ENCODE measurements at places on chromosomes 2 and 18.

DNA sequence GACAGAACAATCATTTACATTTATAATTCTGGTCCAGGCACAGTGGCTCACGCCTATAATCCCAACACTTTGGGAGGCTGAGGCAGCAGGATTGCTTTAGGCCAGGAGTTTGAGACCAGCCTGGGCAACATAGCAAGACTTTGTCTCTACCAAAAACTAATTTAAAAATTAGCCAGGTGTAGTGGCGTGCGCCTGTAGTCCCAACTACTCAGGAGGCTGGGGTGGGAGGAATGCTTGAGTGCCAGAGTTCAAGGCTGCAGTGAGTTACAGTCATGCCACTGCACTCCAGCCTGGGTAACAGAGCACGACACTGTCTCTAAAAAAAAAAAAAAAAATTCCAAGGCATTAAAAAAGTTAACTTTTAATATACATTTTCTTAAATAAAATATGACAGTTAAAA is 88.1 kb downstream of the PLEKHM3 start:
- DNase-seq = no peak

DNA sequence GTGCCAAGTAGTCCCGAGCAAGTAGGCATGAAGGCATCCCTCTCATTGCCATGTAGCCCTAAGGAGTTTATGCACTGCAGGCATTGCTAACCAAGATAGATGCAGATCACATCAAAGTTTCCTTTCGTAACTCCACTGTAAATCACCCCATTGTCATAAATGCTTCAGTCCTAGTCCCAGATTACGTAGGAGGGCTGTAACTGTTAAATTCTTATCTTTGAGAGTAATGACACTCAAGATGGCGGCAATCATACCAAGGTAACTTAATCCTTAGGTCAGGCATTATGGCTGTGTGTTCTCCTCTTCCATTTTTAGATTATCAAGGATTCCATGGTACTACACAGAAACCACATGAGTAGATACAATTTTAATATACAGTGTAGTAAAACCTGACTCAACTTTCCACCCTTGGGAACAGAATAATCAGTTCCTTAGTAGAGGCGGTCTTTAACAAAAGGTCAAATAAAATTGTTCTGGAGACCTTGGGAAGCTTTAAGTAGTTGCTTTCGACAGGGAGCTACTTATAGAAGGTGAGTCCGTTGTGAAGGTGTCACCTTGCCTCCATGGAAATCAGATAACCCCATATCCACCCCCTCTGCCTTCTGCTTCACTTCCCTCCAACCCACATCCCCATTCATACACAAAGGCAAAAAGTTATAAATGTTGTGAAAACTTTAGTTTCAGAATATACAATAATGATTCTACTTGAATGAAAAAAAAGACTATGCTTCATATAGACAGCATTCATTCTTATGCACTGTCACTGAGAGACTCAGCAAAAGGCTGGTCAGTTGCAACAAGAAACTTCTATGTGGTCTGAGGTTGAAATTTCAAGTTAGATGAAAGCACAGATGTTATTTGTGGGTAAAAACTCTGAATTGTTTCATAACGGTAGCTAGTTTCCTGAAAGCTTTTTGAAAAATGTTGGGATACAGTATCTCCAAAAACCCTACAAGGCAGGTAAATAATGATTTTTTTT is 64.8 kb upstream of the GALNT5 start:
- no peak for DNase-seq

DNA sequence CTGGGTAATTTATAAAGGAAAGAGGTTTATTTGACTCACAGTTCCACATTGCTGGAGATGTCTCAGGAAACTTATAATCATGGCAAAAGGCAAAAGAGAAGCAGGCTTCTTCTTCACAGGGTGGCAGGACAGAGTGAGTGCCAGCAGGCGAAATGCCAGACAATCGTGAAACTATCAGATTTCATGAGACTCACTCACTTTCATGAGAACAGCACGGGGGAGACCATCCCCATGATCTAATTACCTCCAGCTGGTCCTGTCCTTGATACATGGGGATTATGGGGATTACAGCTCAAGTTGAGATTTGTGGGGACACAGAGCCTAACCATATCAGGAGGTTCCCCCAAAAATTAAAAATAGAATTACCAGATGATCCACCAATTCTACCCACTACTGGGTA is 675.5 kb upstream of the SLC8A1 start:
- DNase-seq = peak; percentile 33

DNA sequence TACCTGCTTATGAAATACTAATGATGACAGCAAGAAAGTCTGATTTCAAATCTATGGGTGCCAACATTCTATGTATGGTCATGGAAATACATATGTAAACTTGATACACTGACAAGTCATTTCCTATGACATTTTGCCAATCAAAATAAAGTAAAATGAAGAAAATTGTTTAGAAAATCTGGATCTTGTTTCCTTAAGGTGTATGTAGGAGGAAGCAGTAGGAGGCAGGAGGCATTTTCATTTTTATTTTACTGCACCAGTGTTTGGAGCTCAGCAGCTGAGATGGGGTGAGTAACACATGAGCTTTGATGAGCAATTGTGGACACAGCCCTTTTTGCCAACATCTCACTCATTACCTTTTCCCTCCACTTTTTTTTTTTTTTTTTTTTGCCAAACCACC is 167.0 kb downstream of the AFF3 start:
- DNase-seq = no peak

DNA sequence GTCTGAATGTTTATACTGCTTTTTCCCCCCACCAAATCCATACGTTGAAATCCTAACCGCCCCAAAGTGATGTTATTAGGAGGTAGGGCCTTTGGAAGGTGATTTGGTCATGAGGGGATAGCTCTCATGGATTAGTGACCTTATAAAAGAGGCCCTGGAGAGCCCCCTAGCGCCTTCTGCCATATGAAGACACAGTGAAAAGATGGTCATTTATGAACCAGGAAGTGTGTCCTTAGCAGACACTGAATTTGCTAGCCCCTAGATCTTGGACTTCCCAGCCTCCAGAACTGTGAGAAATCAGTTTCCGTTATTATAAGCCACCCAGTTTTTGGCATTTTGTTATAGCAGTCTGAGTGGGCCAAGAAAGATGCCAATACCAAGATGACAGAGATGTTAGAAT is 7.2 kb upstream of the TSN start:
- DNase-seq = no peak

DNA sequence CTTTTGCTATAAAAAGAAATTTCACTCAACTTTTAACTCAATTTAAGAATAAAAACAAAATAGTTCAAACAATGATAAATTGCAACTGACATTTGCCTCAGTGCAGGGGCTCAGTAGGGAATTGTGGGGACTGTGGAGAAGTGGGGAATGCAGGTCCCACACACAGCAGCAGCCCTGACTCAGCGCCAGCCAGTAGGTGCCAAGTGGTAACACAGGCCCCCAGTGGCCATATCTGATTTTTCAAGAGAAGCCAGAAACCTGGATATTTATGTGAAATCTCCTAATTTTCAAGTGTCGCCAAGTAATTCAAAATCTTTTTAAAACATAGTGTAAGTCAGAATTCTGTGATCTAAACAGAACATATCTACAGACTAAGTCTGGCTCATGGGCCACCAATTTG is 186.3 kb downstream of the EN1 start:
- no peak for DNase-seq

- DNase-seq = no peak
These were observed 181.8 kb upstream of the GCFC2 start for GRCh38 chr2:75892490-75892889.

DNA sequence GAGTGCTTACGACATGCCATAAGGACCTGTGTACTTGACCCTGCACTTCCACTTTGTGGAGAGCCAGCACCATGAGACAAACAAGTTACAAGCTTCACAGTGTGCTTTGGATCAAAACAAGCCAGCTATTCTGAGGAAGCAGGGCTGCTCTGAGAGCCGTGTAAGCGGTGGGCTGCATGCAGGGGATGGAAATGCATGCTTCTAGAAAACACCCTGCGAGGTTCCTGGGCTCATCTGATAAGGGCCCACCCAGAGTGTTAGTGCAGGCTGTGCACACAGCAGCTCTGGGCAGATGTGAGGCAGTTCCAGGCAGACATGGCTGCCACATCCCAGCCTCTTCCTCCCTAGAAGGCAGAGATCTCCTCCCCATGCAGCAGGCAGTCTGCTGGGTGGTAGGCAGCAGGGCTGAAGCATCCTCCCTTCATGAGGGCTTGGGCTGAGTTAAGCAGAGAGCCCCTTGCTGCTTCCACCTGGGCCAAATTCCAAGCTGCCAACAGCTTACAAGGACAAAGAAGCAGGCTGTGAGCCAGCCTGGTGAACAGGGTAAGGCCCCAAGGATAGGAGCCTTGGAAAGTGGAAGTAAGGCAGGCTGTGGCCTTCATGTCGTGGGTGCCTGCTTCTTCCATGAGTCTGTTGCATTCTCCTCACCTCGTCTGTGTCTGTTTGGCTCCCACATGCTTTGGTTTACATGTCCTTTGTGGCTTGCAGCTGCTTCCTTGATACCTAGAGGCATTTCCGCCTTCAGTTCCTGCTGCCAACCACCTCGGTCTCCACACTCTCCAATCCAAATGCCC is 7.7 kb downstream of the PSD4 start:
- no peak for DNase-seq

DNA sequence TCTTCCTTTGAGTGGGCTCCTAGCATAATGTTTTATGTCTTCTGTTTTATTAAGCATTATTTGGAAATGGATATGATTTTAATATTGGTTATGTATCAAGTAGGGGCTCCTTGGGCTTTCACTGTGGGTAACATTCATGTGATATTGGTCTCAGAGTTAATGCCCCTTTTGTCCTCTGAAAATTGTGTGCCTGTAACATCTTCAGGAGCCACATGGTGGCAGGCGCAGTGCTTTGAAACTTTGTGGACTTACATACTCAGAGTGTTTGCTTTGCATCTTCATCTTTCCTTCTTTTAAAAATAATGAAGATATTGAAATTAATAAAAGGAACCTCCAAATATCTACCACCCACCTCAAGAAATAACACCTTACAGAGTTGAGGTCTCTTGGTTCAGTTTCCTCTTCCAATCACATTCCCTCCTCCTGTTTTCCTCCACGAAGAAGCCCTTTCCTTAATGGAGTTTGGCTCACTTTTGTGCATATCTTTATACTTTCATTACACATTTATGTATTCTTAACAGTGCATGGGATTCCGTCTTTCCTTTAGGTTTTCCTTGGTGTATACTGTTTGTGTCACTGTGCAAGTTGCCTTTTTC is 73.5 kb downstream of the LIMS1 start:
- peak; percentile 44 for DNase-seq

DNA sequence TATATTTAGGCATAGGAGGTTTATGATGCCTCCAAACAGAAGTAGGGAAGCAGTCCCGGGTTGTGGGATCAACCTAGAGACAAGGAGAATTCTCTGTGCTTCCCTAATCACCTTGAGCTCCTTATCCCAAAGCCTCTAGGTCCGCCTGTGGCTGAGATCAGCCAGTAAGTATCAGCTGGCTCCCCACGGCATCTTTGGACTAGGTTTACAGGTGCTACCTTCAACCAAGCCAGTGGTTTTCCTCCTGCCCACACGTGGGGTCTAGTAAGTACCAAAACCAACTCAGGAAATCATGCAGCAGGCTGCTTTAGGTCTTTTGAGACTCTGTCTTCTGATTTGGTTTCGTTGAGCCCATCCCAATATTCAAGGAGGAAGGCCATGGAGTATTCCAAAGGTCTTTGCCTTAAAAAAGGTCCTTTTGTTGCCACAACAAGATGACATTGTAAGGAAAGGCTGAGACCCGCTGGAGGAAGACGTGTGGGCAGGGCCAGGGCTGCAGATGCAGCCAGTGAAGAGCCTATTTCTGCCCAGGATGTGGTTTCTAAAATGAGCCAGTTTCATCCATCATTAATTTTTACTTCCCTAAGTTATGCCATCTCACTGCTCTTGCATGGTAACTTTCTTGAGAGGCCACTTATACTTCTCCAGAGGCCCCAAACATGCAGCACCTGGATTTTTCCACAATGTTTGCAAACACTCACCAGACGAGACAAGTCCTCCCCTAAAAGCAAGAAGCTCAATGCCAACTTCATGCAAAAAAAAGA is 248.7 kb downstream of the RNF152 start:
- DNase-seq = peak; percentile 70

DNA sequence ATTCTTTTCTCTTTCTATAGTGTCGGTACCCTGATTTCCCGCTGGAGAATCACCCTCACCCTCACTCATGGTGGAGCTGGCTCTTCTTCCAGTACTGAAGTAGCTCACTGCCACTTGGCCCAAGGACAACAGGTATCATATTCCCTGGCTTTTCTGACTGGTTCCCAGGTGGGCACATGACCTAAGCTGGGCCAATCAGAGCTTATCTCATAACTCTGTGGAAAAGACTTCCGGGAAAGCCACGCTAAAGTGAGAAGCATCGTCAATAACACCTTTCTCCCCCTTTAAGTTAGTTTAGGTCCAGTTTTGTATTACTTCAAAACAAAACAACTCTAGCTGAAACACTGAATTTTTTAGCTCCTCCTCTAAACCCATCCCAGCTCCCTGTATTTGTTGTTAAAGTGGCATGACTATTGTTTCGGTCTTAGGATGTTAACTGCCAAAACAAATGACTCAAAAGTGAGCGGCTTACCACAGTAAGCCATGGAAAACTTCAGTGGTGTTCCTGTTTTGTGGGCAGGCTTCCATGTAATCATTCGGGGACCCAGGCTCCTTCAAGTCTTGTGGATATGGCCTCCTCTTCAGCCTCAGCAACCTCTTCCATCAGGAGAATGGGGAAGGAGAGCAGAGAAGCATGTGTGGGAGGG is 137.4 kb upstream of the DLX2 start:
- DNase-seq = no peak

- DNase-seq = no peak
These were observed 41.0 kb upstream of the ACSL3 start for GRCh38 chr2:222819722-222820333.

Data from NCI-H1105 treated with DMSO at 0.1 percent for 48 hours (cell line).